NCI-H146 (cell line): ENCODE measurements at places on chromosomes 5 and 9.

GRCh38 chr5:173567548-173567947 lies 48.9 kb downstream of the BOD1 start:
- DNase-seq = no peak

DNA sequence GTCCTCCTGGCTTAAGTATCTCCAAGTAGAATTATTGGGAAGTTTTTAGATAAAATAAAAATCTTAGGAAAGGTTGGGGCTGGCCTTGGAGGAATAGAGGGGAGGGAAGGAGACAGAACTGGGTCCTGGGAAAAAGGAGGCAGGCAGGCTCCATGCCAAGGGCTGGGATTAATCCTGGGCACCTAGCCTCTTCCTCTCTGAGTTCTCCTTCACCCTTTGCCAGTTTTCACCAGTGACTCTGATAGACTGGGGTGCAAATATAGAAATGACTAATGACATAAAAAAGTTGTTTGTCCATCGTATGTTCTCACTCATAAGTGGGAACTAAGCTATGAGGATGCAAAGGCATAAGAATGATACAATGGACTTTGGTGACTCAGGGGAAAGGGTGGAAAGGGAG lies 81.9 kb downstream of the RMI1 start:
- DNase-seq = no peak

DNA sequence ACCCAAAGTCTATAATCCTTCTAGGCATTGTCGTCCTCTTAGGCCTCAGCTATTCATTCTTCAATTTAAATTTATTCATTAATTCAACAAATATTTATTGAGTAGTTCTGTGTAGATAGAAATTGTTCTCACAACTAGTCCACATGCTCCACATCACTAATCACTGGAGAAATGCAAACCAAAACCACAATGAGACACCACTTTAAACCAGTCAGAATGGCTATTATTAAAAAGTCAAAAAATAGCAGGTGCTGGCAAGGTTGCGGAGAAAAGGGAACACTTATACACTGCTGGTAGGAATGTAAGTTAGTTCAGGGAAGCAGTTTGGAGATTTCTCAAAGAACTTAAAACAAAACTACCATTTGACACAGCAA lies 51.1 kb upstream of the TNFSF15 start:
- DNase-seq = no peak

- DNase-seq = no peak
Observed at GRCh38 chr9:17907779-17908508, 329.1 kb downstream of the SH3GL2 start.

- no peak for DNase-seq
Observed at GRCh38 chr5:110903966-110904365, 165.2 kb downstream of the SLC25A46 start.

- DNase-seq = no peak
Observed at GRCh38 chr5:168941901-168942300, 359.0 kb downstream of the SLIT3 start.

- DNase-seq = no peak
Observed at GRCh38 chr9:95381221-95381620, 63.7 kb upstream of the FANCC start.

DNA sequence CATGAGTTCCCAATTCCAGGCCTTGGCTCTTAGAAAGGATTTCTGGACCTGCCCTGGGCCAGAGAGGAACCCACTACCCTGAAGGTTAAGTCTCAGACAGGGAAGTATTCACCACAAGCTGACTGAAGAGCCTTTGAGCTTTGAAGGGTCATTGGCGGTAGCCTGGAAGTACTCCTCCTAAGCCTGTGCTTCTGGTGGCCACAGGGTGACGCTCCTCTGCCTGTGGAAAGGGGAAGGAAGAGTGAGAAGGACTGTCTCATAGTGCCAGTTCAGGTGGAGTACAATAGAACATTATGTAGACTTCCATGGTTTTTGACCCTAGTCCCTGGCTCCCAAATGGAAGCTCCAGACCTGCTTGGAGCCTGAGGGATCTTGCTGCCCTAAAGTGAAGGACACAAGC lies 1233.2 kb upstream of the CDH6 start:
- no peak for DNase-seq

- DNase-seq = no peak
Observed at GRCh38 chr5:180910735-180911134, 11.8 kb downstream of the BTNL8 start.

DNA sequence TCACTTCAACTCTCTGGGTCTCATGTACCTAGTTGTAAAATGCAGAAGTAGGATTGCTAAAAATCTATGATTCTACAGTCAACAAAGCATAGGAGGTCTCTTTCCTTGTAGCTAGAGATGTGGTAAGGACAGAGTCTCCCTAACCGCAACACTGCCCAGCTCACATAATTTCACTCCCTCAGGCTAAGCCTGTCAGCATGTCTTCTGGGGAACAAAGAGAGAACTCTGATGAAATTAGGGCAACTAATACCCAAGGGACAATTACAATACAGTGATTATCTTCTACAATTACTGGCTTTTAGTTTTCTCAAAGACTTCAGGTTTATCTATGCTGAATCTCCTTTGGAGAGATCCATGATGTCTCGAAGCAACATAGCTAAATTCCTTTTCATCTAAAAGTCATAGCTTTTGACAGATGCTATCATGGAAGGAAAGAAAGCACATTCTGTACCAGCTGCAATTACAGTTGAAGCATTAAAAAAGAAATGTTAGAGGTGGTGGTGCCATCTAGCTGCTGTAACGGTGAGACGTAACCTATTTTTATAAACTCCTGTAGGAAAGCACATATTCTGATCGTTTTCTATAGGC lies 141.1 kb upstream of the TARS1 start:
- peak; percentile 12 for DNase-seq

DNA sequence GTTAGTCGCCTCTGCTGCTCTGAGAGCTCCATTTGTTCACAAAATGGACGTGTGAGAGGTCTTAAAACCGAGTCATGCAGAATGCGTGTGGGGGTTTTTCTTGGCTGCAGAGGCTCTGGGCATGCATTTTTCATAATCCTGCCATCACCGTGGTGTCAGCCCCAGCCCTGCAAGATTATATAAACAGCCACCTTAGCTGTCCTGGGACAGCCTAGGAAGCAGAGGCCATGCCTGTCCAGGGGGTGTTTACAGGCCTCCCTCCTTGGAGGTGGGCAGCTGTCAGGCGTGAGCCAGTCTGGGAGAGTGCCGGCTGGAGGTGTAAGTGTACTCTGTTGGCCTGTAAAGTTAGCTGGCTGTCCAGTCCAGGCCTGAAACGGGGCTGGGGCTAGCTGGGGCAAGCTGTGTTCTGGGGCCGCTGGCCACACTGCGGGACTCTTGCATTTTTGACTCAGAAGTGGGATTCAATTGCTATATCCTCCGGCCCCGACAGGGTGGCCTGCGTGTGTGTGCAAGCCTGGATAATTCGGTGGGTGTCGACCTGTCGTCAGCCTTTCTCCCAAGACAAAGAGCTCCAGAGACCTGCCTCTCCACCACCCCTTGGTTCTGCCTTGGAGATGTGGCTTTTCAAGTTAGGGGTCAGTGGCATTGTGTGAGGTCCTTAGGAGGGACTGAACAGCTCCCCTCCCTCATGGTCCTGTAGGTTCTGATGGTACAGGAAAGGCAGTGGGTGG lies 2.4 kb downstream of the WNK2 start:
- DNase-seq = no peak

- DNase-seq = no peak
Observed at GRCh38 chr9:99537996-99538395, 283.7 kb upstream of the NR4A3 start.

GRCh38 chr5:158809310-158809850 lies 290.3 kb downstream of the EBF1 start:
- no peak for DNase-seq

GRCh38 chr9:21056931-21057330 lies 20.8 kb downstream of the IFNB1 start:
- no peak for DNase-seq

DNA sequence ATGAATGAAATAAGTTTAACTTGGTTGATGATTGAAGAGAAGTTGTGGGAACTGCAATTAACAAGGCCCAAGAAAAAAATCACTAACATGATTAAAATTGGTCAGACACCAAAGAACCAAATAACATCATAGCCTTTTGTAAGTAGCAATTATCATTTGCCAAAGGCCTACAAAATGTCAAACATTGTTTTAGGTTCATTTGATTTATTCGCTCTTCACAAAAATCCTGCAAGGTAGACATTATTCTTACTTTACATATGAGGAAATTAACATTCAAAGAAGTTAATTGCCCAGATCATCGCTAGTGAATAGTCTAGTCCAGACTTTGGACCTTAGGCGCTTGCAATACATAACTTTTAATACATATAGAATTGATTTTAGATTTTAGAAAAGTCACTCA lies 2.6 kb downstream of the POLK start:
- no peak for DNase-seq

DNA sequence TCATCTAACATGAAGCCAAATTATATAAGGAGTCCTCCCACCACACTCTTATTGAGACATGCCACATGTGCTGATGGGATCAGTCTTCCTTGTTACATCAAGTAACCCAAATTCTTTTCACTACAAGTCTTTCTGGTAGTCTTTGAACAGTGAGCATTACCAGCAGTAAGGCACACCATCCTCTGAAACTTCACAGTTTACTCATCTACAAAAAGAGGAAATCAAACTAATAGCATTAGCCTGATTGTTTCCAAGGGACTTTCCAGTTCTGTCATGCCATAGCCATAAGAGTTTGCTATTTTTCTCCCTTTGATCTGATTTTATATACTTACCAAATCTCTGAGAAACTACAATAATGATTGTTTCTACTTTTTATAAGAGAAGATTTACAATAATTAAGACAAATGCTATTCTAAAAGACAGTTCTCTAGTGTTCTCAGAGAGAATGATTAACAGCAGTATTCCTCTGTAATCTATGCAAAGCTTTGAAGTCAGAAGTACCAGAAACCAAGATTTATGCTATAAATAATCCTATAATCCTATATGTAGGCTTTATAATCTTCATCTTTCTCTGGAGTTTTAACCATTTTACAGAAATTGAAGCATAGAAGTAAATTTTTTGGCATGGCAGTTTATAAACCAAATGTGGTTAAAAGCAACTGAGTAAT lies 166.2 kb upstream of the ACO1 start:
- DNase-seq = no peak

- no peak for DNase-seq
Observed at GRCh38 chr5:56105511-56106291, 110.9 kb upstream of the IL6ST start.

DNA sequence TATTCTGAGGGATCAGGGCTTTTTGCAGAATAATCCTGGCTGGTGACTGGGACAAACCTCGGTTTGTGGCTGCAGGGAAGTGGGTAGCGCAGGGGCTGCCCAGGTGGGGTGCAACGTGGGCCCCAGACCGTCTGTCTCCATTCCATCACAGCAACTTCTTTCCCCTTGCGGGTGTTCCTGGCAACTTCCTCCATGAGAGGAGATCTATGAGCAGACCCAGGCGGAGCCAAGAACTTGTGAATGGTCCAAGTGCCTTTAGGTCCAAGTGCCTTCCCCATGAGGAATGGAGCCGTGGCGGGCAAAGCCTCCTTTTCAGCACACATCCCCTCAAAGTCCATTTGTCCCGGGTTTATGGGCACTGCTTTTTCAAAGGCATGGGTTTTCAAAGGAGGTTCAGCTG lies 136.5 kb downstream of the PHF2 start:
- DNase-seq = no peak

- DNase-seq = no peak
Observed at GRCh38 chr9:114216081-114216480, 60.7 kb downstream of the COL27A1 start.

GRCh38 chr5:110768138-110768860 lies 29.5 kb downstream of the SLC25A46 start:
- DNase-seq = no peak

DNA sequence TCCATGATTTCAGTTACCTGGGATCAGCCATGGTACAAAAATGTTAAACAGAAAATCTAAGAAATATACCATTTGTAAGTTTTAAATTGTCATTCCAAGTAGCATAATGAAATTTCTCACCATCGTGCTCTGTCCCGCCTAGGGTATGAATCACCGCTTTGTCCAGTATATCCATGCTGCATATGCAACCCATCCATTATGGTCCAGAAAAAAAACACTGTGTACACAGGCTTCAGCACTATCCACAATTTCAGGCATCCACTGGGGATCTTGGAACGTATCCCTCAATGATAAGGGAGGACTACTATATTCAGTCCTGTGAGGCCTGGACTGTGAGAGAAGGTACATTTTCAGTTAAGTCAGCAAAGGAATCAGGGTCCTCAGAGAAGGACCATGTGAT lies 37.6 kb upstream of the HNRNPA0 start:
- DNase-seq = no peak

GRCh38 chr5:80370390-80370789 lies 37.5 kb upstream of the ZFYVE16 start:
- DNase-seq = no peak

- DNase-seq = no peak
Observed at GRCh38 chr5:62299101-62299500, 6.9 kb upstream of the KIF2A start.

DNA sequence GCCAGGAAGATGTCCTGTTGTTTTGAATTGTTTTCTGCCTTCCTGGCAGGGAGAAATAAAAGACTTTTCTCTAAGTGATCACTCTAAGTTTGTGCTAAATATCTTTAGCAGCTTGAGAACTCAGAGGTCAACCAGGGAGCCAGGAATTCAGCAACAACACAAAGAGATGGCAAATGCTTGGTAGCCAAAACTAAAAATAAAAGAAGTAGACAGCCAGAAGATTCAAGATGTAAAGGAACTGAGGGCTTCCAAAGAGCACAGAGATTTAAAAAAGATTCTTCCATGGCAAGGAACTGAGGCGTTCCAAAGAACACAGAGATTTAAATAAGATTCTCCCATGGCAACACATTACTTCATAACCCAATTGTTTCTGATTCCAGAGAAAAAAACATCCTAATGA lies 9.6 kb downstream of the DNAH5 start:
- DNase-seq = no peak

DNA sequence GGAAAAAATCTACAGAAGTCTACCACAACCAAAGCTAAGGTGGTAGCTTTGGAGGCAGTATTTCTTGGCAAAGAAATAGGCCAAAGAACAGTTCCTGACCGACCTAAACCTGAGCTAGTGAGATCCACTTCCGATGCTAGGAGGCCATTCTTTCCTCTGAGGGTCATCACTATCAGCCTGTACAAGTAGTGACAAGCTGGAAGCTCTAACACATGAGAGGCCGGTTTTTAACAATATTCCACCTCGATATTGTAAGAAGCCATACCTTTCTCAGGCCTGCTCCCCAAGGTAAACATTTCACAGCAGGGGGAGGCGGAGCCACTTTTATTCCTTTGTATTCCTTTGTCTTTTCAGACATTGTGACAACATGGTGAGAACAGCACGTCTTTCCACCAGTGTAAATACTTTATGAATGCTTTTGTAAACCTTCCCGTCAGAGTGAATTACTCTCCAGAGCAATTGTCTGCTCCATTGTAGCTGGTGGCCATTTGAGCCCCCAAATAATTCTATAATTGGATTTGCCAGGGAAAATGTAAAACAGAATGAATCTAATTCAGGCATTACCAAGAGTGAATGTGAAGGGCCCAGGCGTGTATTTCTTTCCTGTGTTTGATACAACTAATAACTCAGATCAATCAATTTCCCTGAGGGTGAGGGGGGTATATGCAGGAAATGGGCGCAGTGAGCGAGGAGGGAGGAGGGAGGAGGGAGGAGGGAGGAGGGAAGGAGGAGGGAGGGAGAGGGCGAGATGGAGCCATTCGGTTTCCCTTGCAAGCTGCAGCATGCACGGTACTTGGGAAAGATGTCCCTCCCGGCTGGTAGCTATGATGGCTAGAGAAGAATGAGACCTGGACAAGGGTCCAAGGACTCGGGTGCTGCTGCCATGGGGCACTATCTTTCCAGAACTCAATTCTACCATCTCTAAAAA lies 166.6 kb downstream of the CDK5RAP2 start:
- peak; percentile 97 for DNase-seq
